Fibroblast of gingiva (primary cell): ENCODE measurements at places on chromosomes 3 and 15.

DNA sequence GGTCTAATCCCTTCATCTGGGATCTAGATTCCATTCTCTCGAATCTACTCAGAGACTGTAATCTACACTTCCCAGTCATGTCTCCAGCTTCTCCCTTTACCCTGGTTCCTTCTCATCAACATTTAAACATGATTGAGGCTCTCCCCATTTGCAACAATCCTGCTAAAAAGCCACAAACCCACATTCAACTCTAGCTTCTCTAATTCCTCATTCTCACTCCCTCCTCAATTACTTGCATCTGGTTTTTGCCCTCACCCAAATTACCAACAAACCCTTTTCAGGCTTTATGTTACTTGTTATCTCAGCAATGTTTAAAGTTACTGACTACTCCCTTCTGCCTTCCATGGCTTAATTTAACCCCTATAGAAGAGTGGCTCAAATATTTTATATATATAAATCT lies 11.5 kb downstream of the ETFA start:
- DNase-seq, result no peak

- DNase-seq, result no peak
Observed at GRCh38 chr3:21457084-21457483, 293.9 kb downstream of the ZNF385D start.

DNA sequence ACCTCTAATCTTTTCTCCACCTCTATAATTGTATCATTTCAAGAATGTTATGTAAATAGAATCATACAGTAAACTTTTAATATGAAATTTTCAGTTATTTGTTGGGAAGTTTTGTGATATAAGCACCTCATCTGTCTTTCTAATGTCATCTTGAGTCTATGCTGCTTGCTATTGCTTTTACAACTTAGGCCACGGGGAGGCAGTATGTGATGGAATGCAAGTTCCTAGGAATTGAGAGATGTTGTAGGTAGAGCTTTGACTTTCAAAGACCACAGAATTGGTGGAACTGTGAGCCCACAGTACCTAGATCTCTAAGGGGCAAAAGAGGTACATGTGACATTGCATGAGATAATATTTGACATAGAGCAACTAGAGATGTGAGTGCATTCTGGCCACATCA lies 328.3 kb downstream of the MFSD1 start:
- DNase-seq, result no peak

- no peak for DNase-seq
Observed at GRCh38 chr3:117253636-117254035, 544.1 kb downstream of the TUSC7 start.

GRCh38 chr3:155673421-155673820 lies 71.5 kb downstream of the PLCH1 start:
- DNase-seq, result peak; percentile 66

- no peak for DNase-seq
Observed at GRCh38 chr3:18951333-18951732, 197.0 kb upstream of the KCNH8 start.

- no peak for DNase-seq
Observed at GRCh38 chr3:188826574-188826973, 345.2 kb upstream of the TPRG1 start.

- DNase-seq, result no peak
Observed at GRCh38 chr3:178624276-178624675, 88.0 kb downstream of the KCNMB2 start.

DNA sequence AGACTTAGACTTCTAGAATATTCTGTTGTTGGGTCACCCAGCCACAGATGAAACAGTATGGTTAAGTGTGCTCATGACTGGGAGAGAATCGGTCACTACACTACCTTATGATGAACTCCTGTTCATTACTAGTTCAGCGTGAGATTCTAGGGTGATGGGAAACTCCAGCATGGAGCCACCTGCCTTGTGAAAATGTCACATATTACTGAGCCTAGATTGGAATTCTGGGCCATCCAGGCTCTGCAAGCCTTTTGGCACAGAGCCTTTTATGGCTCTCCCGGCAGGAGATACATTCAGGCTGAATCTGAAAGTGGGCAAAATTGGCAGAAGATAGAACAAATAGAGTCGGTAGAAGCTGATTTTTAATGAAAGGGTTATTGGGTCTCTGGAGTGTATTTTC lies 19.0 kb downstream of the NANOGP8 start:
- no peak for DNase-seq

DNA sequence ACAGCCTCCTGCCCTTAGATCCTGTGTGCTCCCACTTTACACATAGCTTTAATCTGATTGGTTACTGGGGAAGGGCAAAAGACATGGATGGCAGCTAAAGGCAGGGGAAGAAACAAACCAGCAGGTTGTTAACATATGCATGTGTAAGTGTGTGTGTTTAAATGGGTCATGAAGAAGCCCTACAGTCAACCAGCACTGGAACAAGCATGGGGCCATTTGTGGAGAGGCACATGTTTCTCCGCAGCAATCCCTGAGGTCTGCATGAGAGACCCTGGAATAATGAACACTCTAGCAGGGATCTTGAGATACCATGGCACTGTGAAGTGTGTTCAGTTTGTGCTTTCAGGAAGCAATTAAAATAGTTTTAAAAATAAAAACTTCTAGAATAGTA lies 6.0 kb downstream of the KLF13 start:
- no peak for DNase-seq

DNA sequence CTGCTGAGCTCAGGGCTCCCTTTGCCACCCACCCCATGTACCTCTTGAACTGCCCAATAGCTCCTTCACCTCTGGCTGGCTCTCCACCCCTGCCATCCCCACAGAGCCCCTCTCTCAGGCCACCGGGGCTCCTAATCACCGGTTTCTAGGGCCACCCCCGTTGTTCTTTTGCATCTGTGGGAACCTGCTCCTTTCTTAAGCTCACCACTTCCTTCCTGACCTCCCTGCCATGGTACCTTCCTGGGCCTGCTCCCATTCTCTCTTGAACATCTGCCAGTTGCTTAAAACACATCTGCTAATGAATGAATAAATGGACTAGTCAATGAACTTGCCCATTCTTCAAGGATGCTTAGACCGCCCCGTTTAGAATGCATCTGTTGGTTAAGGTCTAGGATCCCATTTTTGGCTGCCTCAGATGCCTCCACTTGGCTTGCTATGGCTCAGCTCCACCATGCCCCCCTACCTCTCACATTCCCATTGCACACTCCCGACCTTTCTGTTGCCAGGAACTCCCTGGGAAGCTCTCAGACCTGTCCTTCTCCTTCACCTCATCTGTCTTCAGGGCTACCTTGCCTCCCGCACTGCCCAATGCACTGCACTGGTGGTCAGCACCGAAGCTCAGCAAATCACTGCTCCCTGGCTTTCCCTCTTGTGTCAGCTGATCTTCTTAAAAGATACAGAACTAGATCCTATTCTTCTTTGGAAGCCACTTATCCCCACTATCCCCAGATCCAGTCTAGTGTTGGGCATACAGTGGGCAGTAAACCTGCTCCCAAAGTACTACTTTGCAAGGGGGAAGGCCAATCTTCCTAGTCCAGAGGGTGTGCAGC lies 9.1 kb downstream of the AMOTL2 start:
- DNase-seq, result no peak

- DNase-seq, result no peak
Observed at GRCh38 chr3:144107923-144108322, 136.3 kb downstream of the DIPK2A start.

GRCh38 chr15:78065284-78065872 lies 12.1 kb downstream of the TBC1D2B start:
- peak; percentile 99 for DNase-seq

GRCh38 chr15:78906316-78906620 lies 33.6 kb downstream of the MORF4L1 start:
- peak; percentile 64 for DNase-seq

- DNase-seq, result no peak
Observed at GRCh38 chr3:34582055-34582454, 783.6 kb downstream of the PDCD6IP start.

DNA sequence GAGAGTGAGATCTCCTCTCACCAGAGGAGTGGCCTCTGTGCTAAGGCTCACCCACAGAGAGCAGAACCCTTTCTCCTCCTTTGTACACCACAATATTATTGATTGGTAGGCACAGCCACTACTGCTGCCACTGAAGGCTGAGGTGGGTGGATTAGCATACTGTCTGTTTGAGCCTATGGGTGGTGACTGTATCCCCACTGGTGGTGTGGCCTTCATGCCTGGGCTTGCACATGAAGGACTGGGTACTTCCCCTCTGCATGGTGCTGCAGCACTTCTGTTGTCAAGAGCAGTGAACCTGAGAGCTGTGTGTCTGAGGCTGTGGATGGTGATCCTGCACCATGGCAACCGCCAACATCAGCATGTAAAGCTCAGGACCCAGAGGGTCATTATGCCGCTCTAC lies 35.7 kb upstream of the NECTIN3 start:
- DNase-seq, result no peak

GRCh38 chr3:100802126-100802525 lies 92.8 kb downstream of the TFG start:
- no peak for DNase-seq

DNA sequence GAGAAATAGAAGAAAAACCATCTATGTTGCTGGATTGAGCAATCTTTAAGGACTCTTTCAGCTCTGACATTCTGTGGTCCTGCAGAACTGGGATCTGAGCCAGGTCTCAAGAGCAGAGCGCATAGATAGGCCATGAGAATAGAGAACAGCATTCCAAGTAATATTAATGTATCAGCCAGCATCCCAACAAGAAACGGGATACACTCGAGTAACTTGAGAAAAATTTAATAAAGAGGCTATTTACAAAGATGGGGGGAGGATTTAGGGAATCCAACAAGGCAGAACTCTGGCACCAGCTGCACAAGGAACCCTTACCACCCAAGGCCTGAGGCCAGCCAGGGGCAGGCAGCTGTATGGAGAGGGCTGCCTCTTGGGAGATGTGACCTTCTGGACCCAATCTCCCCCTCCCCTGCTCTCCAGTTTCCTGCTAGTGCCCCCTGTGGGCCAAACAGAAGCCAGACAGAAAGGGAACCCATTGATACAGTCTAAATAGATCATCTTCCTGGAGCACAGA lies 8.2 kb downstream of the TMOD2 start:
- DNase-seq, result peak; percentile 96

DNA sequence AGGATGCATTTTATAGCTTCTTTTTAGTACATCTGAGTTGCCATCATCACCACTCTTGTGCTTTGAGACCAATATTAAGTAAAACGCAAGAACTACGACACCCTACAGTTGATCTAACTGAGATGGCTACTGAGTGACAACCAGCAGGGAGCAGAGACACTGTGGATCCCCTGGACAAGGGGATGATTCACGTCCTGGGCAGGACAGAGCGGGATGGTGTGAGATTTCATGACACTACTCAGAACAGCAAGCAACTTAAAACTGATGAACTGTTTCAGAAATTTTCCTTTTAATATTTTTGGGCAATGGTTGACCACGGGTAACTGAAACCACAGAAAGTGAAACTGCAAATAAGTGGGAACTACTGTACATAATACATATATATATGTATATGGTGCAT lies 299.2 kb downstream of the ADAMTS17 start:
- DNase-seq, result no peak

- DNase-seq, result no peak
Observed at GRCh38 chr3:50518436-50518835, 15.0 kb upstream of the CACNA2D2 start.

DNA sequence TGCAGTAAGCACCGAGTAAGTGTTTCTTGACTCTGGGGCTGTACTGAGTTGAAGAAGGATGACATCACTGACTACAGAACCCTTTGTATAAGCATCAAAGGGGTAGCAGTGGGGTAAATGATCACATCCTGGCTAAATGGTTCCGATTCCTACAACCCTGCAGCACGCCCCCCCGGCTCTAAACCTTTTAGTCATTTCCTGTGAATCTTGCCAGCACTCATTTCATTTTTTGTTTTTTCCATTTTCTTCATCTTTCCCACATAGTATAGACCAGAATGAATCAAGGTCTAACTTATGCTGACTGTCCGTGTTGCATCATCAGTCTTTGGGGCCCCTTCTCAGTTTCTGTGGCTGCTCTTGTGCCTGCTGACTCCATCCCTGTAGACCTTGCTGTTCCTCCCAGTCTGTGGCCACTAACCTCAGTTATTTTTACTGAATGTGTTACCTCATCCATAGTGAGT lies 383.1 kb upstream of the TPRG1 start:
- DNase-seq, result peak; percentile 70

DNA sequence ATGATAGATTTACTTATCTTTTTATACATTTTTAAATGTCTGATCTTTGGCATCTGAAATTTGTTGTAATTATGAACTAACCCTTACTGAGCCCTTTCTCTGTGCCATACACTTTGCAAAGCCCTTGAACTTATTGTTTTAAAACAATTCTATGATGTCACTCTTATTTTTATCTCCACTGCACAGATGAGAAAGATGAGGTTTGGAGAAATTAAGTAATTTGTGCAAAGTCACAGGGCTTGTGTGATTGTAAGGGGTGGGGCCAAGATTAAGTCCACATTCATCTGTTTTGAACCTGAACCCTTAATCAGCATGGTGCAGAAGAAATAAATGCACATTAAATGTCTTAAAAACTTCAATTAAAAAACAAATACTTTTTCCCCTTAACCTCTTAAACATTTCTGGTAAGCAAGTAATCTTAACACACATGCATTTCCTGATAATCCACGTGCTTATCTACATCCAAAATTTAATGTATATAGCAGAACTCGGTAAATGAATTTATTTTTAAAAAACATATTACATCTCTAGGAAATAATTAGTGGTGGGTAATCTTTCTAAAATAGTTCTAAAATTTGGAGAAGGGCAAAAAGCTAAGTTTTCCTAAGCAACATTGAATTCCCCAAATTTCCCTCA lies 189.8 kb upstream of the TBC1D5 start:
- DNase-seq, result no peak

DNA sequence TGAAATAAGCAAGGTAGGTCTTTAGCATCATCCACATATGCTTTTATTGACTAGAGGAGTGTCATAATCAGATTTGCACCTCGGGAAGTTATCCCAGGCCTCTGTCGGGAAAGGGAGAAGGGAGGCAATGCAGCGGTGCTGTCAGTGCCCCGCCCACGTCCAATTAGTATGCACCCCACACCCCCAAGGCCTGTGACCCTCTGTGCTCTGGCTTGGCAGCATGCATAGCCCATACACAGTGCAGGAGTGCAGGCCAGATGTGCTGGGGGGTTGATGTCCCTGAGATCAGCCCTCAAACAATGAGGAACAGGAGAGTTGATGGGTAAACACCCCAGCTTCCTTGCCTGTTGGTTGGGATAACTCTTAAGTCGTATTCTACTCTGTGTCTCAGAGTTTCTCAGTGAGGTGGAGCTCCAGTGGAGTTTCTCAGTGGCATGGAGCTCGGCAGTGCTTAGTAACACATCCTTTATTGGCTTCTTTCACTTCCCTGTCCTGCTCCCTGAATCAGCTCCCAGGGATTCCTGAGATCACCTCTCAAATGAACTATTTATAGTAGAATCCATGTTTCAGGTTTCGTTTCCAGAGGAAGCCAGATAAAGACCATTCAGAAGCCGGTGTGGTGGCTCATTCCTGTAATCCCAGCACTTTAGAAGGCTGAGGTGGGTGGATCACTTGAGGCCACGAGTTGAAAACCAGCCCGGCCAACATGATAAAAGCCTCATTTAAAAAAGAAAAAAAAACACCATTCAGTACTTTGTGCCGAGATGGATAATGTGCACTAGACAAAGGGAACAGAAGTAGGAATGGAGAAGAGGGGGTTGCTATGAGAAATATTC lies 26.7 kb upstream of the NDUFB4 start:
- no peak for DNase-seq
